ENCODE measurements at places on chromosomes 7 and 10. TPM values are rescaled to one million over a fixed set of nuclear protein-coding genes. Genes with fewer than 3 reads are reported as not detected.

- no peak for DNase-seq
These were observed 58.4 kb upstream of the FZD8 start for GRCh38 chr10:35700487-35700882.

GPR26 gene
- not detected for total RNA-seq

UBTD1 gene
- total RNA-seq = 32.3 TPM

LRRD1 gene
- total RNA-seq = not detected

AP5Z1 gene
- 59.3 TPM for total RNA-seq

DNA sequence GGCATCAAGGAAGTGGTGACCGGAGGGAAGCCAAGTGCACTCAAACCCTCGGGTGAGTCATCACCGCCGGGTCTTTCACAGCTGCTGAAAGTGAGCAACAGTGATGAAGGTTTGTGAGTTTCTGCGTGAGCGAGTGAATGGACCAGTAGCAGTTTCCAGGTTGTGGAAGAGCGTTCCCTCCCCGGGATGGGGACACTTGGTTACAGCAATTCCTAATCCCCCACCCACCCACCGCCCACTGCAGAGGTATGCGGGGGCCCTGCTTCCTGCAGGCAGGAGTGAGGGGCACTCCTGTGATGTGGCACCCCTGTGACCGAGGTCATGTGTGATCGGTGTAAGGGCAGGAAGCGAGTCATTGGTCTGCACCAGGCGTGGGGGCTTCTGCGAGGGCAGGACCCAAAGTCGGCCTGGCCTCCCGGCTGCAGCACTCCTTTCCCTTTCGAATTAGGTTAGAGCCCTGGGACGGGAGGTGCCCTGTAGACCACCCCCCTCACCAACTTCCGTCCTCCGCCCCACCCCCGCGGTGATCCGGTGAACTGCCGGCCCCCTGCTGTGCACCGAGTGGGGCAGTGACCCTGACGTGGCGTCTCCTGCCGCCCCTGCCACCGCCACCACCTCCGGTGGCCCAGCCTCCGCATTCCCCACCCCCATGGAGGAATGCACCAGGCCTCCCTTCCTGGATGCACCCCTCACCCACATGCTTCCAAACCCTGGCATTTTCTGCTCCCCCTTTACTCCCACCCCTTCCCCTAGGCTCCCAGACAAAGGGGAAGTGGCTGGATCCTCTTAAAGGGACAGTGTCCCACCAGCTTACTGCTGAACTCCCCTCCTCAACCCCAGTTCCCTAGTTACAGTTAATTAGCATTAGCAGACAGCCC is 10.9 kb downstream of the LIMK1 start:
- DNase-seq = peak; percentile 93

DNA sequence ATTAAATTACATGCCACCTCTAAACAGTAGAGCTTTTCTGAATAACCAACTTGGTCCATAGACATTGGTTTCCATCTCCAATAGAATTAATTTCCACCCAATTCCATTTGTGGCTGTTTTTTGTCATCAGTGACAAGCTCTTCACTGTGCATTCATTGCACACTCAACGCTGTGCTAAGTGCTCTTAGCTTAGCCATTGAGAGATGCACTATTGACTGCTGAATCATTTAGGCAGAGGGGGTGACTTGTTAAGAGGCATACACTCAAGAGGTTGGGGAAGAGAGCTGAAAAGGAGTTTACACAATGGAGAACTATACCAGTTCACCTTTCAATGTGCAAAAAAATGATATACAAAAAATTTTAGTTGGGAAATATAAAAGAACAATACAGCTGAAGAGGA is 31.9 kb upstream of the CBLL1 start:
- no peak for DNase-seq

SYT15B gene
- 0.06 TPM for total RNA-seq

SPAG6 gene
- total RNA-seq = 0.12 TPM

UCMA gene
- not detected for total RNA-seq

DNA sequence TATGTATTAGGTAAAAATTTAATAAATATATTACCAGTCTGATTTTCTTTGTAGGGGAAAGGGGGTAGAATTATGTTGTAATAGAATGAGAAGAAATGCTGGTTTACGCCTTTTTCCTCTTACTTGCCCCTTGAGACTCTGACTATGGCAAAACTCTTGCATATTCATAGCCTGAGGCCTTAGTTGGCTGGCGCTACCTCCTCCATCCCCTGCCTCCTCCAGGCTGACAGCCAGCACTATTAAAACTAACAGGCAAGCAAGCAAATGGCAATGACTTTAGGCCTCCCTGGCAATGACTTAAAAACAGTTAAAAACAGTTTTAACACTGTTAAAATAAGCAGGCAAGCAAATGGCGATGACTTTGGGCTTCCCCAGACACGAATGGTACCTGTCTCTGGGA is 14.4 kb downstream of the PKD2L1 start:
- no peak for DNase-seq

- DNase-seq = peak; percentile 11
These were observed 85.9 kb downstream of the XPNPEP1 start for GRCh38 chr10:109837384-109837783.

DNA sequence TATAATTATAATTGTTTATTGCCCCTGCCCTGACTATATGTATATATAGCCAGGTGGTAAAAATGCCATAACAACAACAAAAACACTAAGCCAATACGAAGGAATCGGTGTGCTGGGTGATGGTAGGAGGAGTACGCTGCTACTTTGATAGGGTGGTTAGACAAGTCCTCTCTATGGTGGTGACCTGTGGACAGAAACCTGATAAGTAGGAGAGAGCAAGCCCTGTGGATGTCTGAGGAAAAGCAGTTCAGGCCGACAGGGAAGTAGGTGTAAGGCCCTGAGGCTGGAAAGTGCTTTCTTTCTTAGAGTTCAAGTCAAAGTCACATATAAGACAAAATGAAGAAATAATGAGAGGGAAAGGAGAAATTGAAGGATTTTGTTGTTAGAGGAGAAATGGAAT is 823.8 kb upstream of the CELF2 start:
- DNase-seq = no peak

SRRM3 gene
- total RNA-seq = 3.2 TPM

DNA sequence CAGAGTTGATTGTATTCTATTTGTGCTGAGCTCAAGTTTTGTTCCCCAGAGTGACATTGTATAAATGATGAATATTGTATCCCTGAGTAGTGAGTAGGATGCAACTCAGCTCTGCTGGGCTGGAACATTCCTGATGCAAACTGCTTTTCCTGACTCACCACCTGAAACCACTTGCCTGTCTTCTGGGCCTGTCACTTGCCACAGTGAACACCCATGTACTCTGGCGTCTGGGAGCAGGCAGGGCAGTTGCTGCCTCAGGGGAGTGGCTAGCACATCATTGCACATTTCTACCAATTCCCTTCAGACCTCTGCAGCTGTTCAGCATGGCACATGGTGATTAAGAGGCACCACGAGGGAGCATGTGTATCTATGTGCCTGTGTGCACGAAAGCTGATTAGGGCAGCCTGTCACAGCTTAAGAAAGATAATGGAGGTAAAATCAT is 157.3 kb downstream of the SND1 start:
- DNase-seq = peak; percentile 37

GRCh38 chr7:32905175-32905662 is 13.7 kb upstream of the KBTBD2 start:
- DNase-seq = no peak

DNA sequence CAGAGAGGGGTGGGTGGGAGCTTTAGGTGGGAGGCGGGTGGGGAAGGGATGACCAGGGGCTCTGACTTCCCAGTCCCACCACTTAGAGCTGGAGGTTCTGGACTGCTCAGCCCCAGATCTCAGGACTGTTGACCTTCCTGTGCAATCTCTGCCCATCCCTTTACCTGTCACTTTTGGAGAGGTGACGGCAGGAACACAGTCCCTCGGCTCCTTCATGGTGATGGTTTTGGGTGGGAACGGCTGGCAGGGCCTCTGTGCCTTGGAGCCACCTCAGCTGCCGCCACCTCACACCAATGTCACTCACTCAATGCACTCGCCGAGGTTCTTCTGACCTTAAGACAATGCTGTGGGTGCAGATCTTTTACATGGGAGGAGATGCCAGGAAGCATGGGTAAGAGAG is 49.0 kb downstream of the TMEM270 start:
- no peak for DNase-seq

GRCh38 chr7:30478349-30479201 is at the start of gene NOD1:
NOD1 (minus strand) TSS chr7:30478784; CDS start chr7:30456921, 21,863 bp downstream.
- peak; percentile 78 for DNase-seq

NUPR2 gene
- not detected for total RNA-seq

DNA sequence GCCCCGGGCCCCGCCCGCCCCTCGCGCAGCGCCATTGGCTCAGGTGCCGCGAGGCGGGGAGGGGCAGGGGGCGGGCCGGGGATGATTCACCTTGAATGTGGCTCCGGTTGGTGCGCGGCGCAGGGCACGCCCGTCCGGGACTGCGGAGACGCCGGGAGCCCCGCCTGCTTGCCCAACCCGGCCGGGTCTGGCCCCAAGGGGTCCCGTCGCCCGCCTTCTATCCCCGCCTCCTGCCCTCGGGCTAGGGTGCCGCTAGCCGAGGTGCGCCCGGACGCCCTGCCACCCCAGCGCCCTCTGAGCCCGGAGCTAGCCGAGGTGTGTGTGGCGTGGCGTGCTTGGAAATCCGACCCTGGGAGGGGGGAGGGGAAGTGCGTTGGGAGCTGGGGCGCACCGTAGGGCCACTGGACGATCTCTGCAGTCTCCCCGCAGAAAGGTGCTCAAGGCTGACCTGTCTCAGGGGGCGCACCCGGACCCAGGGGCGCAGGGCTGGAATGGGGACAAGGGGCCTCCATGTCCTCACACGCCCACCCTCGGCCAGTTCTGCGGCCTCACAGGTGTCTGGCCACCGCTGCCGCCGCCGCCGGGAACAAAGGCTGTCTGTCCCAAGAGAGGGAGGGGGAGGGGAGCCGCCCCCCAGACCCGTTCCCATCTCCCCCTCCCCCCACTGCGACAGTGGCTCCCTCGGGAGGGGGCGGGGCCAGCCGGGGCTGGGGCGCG is 168.9 kb downstream of the NRF1 start:
- peak; percentile 91 for DNase-seq

- peak; percentile 63 for DNase-seq
These were observed 133.7 kb upstream of the SEMA3E start for GRCh38 chr7:83782628-83783027.

AASS gene
- 1.3 TPM for total RNA-seq

DNA sequence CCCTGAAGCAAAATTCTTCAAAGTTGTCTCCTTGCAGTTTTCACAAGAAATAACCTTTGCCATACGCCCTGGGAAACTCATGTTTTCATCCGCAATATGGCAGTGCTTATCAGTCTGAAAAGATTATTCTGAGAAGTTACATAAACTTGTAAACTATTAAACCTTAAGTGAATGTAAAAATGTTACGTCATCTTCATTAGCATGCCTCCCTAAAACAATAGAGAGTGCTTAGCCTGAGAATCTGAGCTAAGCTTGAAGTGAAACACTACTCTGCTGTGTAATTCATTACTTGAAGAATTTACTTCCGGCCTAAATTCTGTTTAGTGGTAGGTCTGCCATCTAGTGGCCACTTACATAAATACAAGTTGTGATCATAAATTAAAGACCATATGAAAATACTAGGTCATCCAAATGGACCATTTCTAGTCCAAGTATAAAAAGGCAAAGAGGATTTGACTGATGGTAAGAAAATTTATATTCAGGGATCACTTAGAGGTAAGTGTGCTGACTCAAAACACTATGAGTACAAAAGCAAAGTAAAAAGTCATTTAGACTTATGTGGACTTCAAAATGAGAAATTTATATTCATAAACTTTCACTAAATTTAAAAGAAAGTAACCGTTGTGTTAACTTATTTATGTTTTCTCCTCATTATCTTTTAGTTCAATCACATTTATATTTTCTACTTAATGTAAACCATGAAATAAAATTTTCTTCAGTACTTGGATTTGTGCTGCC is 745.1 kb upstream of the LRRTM3 start:
- peak; percentile 93 for DNase-seq

PODXL gene
- 44.2 TPM for total RNA-seq

DNA sequence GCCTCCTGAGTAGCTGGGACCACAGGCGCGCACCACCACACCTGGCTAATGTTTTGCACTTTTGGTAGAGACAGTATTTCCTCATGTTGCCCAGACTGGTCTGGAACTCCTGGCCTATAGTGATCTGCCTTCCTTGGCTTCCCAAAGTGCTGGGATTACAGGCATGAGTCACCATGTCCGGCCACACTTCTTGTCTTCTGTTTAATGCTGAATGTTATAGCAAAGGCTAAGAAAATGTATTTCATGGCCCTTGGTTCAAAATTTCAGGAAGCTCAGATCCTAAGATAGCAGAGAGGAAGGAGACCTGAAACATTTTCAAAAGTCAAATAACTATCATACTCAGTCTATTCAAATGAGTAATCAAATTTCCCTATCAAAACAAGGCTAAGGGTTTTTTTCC is 229.6 kb downstream of the BAMBI start:
- peak; percentile 51 for DNase-seq

DNA sequence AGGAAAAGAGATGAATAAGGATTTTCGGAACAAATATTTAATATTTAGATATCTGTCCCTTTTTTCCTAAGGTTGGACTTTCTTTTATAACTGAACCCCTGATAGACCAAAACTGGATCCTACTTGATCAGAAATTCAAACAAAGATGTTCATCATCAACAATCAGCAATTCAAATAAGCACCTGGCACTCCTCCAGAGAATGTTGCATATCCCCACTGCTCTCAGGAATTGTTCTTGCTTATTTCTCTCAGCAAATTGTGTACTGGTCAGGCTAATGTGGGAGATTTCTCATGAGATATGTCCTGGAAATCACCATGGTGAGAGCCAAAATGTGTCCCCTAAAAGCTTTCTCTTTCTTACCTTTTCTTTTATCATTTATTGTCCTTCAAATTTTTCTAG is 40.3 kb upstream of the LHFPL3 start:
- DNase-seq = no peak

DNA sequence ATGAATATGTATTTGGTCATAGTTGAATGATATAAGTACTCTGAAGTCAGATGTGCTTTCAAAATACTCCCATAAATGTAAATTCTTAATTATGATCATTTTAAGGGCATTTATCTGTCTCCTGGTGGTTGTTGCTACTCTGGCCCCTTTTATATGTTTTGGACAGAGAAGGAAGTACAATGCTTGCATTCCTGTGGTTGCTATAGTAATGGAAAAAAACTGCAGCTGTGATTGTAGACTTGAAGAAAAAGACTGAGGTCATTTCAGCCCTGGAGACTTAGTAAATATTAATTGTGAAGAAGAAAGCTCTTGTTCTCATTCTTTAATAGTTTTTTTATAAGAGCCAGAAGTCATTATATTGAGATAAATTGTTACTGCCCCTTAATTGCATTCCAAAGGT is 70.2 kb upstream of the FERD3L start:
- DNase-seq = peak; percentile 49

GRCh38 chr7:105637755-105638154 is 56.5 kb upstream of the EFCAB10 start:
- DNase-seq = no peak

CTTNBP2 gene
- 1.0 TPM for total RNA-seq

GRCh38 chr10:99927721-99928280 is 81.9 kb downstream of the DNMBP start:
- DNase-seq = no peak

DNA sequence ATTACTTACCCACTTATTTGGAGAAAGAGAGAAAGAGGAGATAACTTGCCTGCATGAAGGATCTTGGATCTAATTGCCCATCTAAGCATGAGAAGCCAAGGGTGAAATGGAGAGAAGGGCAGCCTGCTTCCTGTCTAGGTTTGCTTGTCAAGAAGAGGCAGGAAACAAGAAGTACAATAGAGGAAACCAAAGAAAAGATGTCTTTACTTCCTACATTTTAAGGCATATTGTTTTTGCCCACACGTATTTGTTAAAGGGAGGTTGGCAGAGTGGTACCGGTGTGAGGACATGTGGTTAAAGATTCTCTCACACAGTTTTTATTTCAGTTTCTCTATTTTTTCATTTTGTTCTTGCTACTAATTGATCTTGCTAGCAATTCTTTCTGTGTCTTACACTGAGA is 6.0 kb upstream of the TAS2R38 start:
- DNase-seq = no peak

- DNase-seq = no peak
These were observed 44.6 kb downstream of the VSTM4 start for GRCh38 chr10:49070701-49071100.

TMEM273 gene
- total RNA-seq = not detected
